ENCODE measurements at places on chromosomes 11 and 22.

GRCh38 chr11:65423516-65424204 is 1.1 kb downstream of the NEAT1 start:
- DNase-seq, result peak; percentile 82

DNA sequence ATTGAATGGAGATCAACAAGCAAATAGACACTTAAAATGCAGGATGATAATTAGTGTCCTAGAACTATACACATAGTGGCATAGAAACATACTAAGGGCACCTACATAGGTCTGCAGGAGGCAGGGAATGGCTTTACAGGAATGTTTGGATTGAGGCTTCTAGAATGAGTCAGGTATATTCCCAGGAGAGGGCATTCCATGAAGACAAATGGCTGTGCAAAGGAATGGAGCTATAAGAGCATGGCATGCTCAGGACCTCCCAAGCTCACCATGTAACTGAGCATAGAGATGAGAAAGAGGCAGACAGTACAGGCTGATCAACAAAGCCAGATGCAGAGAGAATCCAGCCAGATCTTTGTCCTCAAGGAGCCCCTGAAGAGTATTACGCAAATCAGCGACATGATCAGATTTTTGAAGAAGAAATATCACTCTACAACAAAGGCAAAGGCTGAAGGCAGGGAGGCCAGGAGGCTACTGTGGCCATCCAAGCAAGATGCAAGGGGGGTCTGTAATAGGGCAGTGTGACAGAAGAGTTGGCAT is 211.1 kb upstream of the MTNR1B start:
- no peak for DNase-seq

DNA sequence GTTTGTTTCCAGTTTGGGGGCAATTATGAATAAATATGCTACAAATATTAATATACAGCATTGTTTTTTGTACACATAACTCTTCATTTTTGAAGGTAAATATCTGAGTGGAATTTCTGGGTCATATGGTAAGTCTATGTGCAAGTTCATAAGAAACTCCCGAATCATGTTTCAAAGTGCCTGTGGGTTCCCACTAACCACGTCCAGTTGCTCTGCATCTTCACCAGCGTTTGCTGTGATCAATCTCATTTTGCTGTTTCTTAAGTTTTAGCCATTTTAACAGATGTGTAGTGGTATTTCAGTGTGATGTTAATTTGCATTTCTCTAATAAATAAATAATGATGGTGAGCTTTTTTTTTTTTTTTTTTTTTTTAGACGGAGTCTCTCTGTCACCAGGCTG is 14.2 kb upstream of the CSRP3 start:
- no peak for DNase-seq

GRCh38 chr11:133441964-133442660 is 90.2 kb downstream of the OPCML start:
- no peak for DNase-seq

- no peak for DNase-seq
Observed at GRCh38 chr11:88404932-88405710, 67.6 kb upstream of the CTSC start.

DNA sequence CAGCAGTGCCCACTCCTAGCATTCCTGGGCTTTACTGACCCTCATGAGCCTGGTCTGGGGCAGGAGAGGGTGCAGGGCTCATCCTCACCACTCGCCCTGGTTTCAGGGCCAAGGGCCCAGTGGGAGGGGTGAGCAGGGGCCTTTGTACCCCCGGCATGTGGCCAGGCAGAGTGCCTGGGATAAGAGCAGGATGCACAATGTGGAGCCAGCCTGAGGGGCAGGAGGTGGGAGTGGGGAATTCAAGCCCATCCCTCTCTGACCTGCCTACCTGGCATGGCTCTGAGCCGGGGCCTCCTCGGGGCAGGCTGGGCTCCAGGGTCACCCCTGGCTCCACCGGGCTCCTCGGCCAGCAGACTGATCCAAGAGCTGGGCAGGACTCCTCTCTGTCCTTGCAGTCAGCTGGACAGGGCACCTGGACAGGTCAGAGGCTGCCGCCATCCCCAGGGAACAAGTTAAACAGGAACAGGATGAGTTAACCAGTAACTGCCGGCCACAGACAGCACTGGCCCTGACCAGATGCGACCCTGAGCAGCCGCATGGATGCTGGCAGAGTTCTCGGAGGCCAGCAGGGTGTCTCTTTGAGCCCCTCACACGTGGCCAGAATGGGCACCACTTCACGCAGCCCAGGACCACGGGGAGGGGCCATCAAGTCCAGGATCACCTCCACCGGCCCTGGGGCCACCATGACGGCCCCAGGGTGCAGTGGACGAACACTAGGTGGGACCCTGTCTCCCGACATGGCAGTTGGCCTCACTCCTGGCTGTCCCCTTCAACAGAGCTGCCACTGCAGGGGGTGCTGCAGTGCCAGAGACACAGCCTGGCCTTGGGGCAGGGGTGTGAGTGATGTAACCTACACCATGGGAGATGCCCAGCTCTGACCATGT is 5.0 kb downstream of the SIGIRR start:
- DNase-seq, result no peak

DNA sequence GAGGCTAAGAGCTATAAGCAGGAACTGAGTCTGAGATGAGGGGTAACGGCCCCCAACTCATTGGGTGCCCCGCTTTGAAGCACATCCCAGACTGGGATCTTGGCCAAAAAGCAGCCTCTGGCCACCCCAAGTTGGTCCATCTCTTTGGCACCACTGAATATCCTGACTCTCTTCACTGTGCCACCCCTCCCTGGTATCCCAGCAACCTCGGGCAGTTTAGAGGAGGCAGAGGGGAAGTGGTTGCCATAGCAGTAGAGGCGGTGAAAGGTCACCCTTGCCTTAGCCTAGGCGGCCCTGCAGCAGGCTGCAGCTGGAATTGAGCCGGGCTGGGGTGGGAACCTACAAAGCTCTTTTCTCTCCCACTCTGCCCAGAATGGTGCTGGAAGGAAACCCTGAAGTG is 1.1 kb downstream of the PELI3 start:
- peak; percentile 78 for DNase-seq

- DNase-seq, result no peak
Observed at GRCh38 chr11:115625502-115625901, 121.3 kb upstream of the CADM1 start.

All from activated CD4-positive, alpha-beta T cell treated with anti-CD3 and anti-CD28 coated beads, Interleukin-2, amount 10 ng/mL, durations not matched to agents 24 days and 14 days (primary cell).